ENCODE measurements at places on chromosomes 2 and 18.
A peak's percentile ranks its signal among the peaks of the same experiment; 100 is the strongest.

GRCh38 chr2:10517351-10518043, 69.4 kb upstream of the ODC1 start:
- H3K27ac ChIP-seq = no peak overlapping the region
- no peaks in the 10 kb centered on the region for H3K4me1 ChIP-seq
- no peak for DNase-seq
- H3K27me3 ChIP-seq = no peaks in the 10 kb centered on the region
- no peak overlapping the region for H3K4me3 ChIP-seq

GRCh38 chr2:47019532-47019931, 103.9 kb upstream of the MCFD2 start:
- H3K4me1 ChIP-seq = no peaks in the 10 kb centered on the region
- H3K4me3 ChIP-seq = no peak overlapping the region
- no peaks in the 10 kb centered on the region for H3K27me3 ChIP-seq

GRCh38 chr2:38598991-38599295, 3.8 kb downstream of the HNRNPLL start:
- H3K4me3 ChIP-seq = peak overlapping the region; percentile 62
- no peaks in the 10 kb centered on the region for H3K27me3 ChIP-seq
- H3K27ac ChIP-seq = no peak overlapping the region
- peaks cover 29% of the 10 kb centered on the region for H3K4me1 ChIP-seq
- no peaks in the 10 kb centered on the region for H3K36me3 ChIP-seq

- no peak for DNase-seq
- H3K36me3 ChIP-seq = no peaks in the 10 kb centered on the region
- H3K27me3 ChIP-seq = no peaks in the 10 kb centered on the region
- H3K4me1 ChIP-seq = no peaks in the 10 kb centered on the region
These were observed 47.1 kb upstream of the ASB18 start for GRCh38 chr2:236311286-236311685.

DNA sequence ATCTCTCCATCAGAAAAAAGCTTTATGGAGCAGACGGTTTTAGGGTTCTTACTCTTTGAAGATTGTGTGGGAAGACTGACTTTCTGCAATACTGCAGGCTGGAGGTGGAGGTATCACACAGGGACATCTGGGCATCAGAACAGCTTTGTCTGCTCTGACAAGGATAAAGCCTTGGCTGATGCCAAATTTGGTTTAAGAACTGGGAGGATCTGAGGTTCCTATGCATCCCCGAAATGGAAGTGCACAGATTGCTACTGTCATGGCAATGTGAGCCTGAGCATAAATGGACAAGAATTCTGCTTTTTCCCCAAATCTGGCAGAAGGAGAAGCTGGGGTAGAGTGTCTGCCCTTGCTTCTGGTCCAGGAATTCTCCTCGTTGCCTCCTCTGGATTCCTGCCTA, 424.3 kb downstream of the SLC4A3 start:
- no peaks in the 10 kb centered on the region for H3K36me3 ChIP-seq
- no peaks in the 10 kb centered on the region for H3K27me3 ChIP-seq
- H3K4me1 ChIP-seq = no peaks in the 10 kb centered on the region
- H3K27ac ChIP-seq = no peak overlapping the region

GRCh38 chr18:51266773-51267172, 69.3 kb upstream of the MEX3C start:
- no peaks in the 10 kb centered on the region for H3K36me3 ChIP-seq
- no peaks in the 10 kb centered on the region for H3K27me3 ChIP-seq
- H3K4me3 ChIP-seq = no peak overlapping the region
- H3K27ac ChIP-seq = no peak overlapping the region

GRCh38 chr2:148974095-148974494, 64.4 kb upstream of the LYPD6B start:
- H3K27ac ChIP-seq = no peak overlapping the region
- H3K36me3 ChIP-seq = peaks cover 4% of the 10 kb centered on the region
- no peaks in the 10 kb centered on the region for H3K4me1 ChIP-seq
- DNase-seq = no peak
- no peaks in the 10 kb centered on the region for H3K27me3 ChIP-seq

GRCh38 chr18:77057006-77057395, 75.6 kb downstream of the MBP start:
- DNase-seq = no peak
- peaks cover 94% of the 10 kb centered on the region for H3K4me1 ChIP-seq
- H3K27ac ChIP-seq = peak overlapping the region; percentile 92
- peaks cover 3% of the 10 kb centered on the region for H3K36me3 ChIP-seq
- H3K4me3 ChIP-seq = no peak overlapping the region
- no peaks in the 10 kb centered on the region for H3K27me3 ChIP-seq

DNA sequence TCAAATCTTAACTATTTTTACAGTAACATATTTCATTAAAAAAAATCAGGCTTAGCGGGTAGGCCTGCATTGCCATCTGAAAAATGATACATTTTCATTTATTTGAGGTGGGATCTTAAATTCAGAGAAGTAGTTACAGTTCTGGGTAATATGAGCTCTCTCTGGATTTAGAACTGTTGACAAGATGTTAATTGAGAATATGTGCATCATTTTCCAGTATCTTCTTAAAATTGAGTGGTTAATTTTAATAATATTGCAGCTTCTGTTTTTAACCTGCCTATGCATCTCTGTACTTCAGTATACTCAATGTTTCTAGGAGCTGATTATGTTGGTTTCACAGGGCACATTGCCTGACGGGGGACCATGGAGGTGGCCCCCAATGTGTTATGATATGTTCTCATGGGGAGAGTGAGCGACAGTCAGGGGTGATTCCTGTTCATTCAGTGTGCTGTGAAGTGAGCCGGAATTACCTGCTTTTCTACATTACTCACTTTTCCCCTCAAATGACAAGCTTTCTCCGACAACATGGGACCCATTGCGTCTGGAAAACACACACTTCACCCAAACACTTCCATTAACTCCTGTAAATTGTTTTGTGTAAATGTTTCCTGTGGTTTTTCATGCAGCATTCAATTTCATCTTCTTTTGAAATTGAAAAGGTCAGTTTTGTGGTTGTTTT, 406.2 kb downstream of the MTX2 start:
- H3K27me3 ChIP-seq = peaks cover 3% of the 10 kb centered on the region
- DNase-seq = no peak
- no peak overlapping the region for H3K27ac ChIP-seq
- H3K36me3 ChIP-seq = no peaks in the 10 kb centered on the region
- no peak overlapping the region for H3K4me3 ChIP-seq

- no peaks in the 10 kb centered on the region for H3K36me3 ChIP-seq
- no peaks in the 10 kb centered on the region for H3K27me3 ChIP-seq
- H3K4me3 ChIP-seq = no peak overlapping the region
These were observed 42.1 kb upstream of the CDH19 start for GRCh38 chr18:66645983-66646382.
